GM23338 (cell line): ENCODE measurements at places on chromosomes 13 and 19.
A peak's percentile ranks its signal among the peaks of the same experiment; 100 is the strongest.

DNA sequence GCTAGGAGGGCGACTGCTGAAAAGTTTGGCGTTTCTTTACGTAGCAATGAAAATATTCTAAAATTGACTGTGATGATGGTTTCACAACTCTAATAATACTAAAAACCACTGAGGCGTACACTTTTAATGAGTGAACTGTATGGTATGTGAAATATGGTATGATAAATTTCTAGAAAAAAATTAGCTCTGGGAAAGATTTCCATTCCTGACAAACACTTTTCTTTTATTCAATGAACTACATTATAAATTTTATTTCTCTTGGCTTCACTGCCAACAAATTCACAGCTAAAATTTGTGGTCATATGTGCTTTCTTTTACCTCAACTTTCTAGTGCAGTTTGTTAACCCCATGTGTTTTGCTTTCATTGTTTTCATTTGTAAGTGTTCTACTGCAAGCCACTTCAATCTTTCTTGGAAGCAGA is 11.1 kb downstream of the ZC3H13 start:
- DNase-seq: no peak
- H3K36me3 ChIP-seq: no peaks in the 10 kb centered on the region; the same call in 1 of the 2 replicates
- no peak overlapping the region for H3K27ac ChIP-seq
- no peak overlapping the region for H3K4me3 ChIP-seq

DNA sequence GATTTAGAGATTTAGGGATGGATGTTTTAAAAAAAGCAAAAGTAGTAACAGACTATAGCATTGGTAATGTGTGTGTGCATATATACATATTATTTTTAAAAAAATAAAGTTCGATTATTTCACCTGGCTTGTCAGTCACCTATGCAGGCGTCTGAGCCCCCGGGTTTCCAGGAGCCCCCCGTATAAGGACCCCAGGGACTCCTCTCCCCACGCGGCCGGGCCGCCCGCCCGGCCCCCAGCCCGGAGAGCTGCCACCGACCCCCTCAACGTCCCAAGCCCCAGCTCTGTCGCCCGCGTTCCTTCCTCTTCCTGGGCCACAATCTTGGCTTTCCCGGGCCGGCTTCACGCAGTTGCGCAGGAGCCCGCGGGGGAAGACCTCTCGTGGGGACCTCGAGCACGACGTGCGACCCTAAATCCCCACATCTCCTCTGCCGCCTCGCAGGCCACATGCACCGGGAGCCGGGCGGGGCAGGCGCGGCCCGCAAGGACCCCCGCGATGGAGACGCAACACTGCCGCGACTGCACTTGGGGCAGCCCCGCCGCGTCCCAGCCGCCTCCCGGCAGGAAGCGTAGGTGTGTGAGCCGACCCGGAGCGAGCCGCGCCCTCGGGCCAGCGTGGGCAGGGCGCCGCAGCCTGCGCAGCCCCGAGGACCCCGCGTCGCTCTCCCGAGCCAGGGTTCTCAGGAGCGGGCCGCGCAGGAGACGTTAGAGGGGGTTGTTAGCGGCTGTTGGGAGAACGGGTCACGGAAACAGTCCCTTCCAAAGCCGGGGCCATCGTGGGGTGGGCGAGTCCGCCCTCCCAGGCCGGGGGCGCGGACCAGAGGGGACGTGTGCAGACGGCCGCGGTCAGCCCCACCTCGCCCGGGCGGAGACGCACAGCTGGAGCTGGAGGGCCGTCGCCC is 840 bp upstream of the CCNA1 start:
- peak; percentile 45 for DNase-seq
- no peaks in the 10 kb centered on the region for H3K36me3 ChIP-seq
- H3K27me3 ChIP-seq: peaks cover 67% of the 10 kb centered on the region

DNA sequence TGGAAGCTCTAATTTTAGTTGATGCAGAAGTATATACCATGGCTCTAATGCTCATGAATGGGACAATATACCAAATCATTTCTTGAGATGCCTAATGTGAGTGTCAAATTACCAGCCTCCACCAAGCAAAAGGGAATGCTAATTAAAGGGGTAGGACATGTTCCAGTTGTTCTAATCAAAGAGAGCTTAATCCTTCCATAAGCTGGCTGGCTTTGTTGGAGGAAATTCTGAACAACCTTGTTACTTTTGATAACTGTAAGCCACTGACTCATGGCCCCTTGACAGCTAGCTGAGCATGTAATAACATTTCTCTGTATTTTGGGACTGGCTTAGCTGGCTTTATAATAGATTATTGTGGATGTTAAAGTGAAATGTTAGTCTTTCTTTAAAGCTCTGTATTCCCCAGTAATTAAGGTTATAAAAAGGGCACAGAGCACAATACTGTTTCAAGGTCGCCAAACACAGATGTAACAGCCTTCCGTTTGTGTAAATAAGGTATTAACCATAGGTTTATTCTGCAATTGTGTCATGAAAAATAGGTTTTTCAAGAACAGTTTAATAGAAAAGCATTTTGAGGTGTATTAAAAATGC is 1194.0 kb downstream of the PCDH9 start:
- H3K27me3 ChIP-seq: no peaks in the 10 kb centered on the region
- peak; percentile 3 for DNase-seq
- H3K4me3 ChIP-seq: no peak overlapping the region
- no peak overlapping the region for H3K27ac ChIP-seq

DNA sequence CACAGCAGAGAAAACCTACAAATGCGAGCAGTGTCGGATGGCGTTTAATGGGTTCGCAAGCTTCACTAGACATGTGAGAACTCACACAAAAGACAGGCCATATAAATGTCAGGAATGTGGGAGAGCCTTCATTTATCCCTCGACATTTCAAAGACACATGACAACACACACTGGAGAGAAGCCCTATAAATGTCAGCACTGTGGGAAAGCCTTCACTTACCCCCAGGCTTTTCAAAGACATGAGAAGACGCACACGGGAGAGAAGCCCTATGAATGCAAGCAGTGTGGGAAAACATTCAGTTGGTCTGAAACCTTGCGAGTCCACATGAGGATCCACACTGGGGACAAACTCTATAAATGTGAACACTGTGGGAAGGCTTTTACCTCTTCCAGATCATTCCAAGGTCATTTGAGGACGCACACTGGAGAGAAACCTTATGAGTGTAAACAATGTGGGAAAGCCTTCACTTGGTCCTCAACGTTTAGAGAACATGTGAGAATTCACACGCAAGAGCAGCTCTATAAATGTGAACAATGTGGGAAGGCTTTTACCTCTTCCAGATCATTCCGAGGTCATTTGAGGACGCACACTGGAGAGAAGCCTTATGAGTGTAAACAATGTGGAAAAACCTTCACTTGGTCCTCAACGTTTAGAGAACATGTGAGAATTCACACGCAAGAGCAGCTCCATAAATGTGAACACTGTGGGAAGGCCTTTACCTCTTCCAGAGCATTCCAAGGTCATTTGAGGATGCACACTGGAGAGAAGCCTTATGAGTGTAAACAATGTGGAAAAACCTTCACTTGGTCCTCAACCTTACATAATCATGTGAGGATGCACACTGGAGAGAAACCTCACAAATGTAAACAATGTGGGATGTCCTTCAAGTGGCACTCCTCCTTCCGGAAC is 16.8 kb downstream of the ZNF57 start:
- no peaks in the 10 kb centered on the region; the same call in 1 of the 2 replicates for H3K4me1 ChIP-seq
- peaks cover 41% of the 10 kb centered on the region for H3K36me3 ChIP-seq
- DNase-seq: no peak
- H3K27me3 ChIP-seq: no peaks in the 10 kb centered on the region
- no peak overlapping the region for H3K27ac ChIP-seq
- H3K4me3 ChIP-seq: no peak overlapping the region

DNA sequence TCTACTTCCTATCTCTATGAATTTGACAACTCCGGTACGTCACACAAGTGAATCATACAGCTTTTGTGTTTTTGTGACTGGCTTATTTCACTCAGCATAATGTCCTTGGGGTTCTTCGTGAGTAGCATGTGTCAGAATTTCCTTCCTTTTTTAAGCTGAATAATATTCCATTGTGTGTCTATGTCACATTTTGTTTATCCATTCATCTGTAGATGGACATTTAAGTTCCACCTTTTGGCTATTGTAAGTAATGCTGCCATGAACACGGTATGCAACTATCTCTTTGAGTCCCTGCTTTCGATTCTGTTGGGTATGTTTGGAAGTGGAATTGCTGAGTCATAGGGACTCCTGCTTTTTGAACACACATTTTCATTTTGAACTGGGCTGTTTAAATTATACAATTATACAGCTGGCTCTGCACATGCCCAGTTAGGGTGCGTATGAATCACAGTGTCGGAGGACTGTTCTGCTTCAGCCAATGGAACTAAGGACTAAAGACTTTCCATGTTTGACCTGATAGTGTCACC is 43.0 kb upstream of the C13orf42 start:
- no peaks in the 10 kb centered on the region for H3K36me3 ChIP-seq
- no peak for DNase-seq
- H3K4me1 ChIP-seq: peaks cover 63% of the 10 kb centered on the region
- no peaks in the 10 kb centered on the region for H3K27me3 ChIP-seq
- H3K27ac ChIP-seq: no peak overlapping the region

- no peak overlapping the region for H3K27ac ChIP-seq
- no peaks in the 10 kb centered on the region for H3K27me3 ChIP-seq
- H3K36me3 ChIP-seq: no peaks in the 10 kb centered on the region
- no peaks in the 10 kb centered on the region for H3K4me1 ChIP-seq
Observed at GRCh38 chr19:57096685-57097361, 23.0 kb upstream of the USP29 start.

GRCh38 chr13:92843549-92843948 is 383.1 kb upstream of the GPC6 start:
- no peaks in the 10 kb centered on the region for H3K36me3 ChIP-seq
- no peak overlapping the region for H3K27ac ChIP-seq
- H3K4me1 ChIP-seq: peaks cover 7% of the 10 kb centered on the region
- no peaks in the 10 kb centered on the region for H3K27me3 ChIP-seq
- H3K4me3 ChIP-seq: no peak overlapping the region

DNA sequence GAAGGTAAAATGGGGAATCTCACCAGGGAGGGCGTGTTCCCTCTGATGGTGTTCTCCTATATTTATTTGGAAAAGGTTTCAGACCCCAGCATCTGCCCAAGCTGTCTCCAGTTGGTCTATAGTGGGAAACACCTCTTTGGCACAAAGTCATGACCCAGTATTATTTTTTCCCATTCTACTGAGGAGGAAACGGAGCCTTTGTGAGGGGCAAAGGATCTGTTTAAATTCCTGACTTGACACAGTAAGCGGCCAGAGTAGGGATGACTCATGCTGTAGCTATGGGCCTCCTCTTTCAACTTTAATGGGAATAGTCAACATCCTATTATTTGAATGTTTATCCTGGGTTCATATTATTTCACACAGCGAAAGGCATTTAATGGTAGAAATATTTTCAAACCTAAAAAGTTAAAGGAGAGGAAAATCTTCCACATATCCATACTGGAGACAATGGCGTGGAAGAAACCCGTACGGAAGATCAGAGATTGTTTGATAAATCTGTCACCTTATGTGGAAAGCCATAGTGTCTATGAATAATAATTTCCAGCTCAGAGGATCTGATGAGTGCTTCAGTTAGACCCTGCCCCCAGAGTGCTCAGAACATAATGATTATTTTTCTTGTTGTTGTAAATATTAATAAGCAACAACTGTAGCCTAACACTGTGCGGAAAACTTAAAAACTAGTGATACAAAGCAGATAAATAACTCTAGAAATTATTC is 126.0 kb downstream of the FOXO1 start:
- peak; percentile 83 for DNase-seq
- H3K36me3 ChIP-seq: no peaks in the 10 kb centered on the region
- H3K4me1 ChIP-seq: peaks cover 10% of the 10 kb centered on the region
- H3K4me3 ChIP-seq: no peak overlapping the region

DNA sequence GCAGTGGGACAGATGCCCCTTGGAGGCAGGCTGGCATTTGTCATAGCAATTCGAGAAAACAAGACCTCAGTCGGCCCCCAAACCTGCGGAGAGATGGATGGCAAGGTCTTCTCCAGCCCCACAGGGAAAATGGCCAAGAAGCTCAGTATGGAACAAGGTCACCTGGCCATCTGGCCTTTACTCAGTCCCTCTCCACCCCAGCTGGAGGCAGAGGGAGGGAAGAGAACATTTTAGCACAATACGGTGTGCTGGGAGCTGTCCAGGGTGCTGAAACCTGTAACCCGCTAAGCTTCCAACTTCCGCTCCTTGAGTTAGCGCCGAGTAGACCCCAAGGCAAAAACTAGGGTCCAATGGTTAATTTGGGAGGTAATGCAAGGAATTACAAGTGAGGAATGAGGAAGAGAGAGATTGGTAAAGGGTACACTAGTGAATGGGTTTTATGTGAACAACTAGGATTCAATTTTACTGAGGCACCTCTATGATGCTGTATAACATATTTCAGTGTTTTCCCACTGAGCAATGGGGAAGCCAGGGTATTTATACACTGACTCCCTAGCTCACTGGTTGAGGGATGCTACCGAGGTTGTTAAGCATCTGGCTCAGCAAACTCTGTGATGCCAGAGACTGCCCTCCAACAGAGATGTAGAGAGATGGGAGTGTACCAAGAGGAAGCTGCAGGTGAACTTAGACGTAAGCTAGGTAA is 64.3 kb downstream of the CACNA1A start:
- DNase-seq: peak; percentile 94
- H3K27me3 ChIP-seq: no peaks in the 10 kb centered on the region
- no peak overlapping the region for H3K27ac ChIP-seq
- H3K36me3 ChIP-seq: no peaks in the 10 kb centered on the region
- H3K4me3 ChIP-seq: no peak overlapping the region

DNA sequence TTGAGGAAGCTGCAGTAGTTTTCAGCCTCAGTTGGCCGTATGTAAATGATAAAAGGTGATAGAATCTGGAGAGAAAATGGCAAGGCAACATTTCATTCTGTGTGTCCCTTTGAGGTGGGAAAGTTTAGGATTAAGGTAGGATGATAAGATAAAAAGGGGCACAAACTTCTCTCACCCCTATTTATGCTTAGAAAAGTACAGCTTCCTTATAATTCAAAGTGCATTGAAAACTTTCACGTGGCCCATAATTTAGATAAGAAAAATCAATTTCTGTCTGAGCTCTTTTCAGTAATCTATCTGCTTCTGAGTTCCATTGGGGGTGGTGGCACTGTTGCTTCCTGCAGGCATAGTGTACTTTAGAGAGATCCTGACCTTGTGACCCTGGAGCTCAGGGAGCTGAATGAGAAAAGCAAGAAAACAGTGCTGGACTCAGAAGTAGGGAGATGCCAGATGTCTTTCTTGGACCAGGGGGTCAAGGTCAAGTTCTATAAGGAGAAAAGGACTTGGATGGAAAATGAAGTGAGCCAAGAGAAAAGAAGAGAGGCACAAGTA is 187.3 kb downstream of the NDFIP2 start:
- DNase-seq: no peak
- H3K4me1 ChIP-seq: peaks cover 2% of the 10 kb centered on the region; the same call in 1 of the 2 replicates
- H3K27ac ChIP-seq: no peak overlapping the region
- H3K36me3 ChIP-seq: no peaks in the 10 kb centered on the region
- no peak overlapping the region for H3K4me3 ChIP-seq
- no peaks in the 10 kb centered on the region for H3K27me3 ChIP-seq

DNA sequence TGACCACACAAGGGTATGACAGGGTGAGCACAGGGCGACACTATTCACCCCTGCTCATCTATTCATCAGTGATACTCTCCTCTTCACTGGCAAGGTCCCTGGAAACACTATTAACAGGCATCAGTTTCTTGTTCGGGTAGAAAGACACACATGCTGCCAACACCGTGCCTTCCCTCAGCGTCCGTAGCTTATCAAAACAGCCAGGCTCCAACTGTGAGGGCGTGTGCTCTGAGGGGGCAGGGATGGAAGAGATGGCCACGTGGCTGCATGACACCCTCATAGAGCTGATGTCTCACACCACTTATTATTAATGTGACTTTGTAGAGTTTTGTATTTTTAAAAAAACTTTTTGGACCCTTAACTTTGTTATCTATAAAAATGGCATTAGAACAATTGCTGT is 160.3 kb downstream of the ITGBL1 start:
- H3K36me3 ChIP-seq: no peaks in the 10 kb centered on the region
- no peak overlapping the region for H3K4me3 ChIP-seq
- H3K4me1 ChIP-seq: no peaks in the 10 kb centered on the region
- no peak for DNase-seq
- no peak overlapping the region for H3K27ac ChIP-seq
